ENCODE measurements at places on chromosomes 11 and 22.

DNA sequence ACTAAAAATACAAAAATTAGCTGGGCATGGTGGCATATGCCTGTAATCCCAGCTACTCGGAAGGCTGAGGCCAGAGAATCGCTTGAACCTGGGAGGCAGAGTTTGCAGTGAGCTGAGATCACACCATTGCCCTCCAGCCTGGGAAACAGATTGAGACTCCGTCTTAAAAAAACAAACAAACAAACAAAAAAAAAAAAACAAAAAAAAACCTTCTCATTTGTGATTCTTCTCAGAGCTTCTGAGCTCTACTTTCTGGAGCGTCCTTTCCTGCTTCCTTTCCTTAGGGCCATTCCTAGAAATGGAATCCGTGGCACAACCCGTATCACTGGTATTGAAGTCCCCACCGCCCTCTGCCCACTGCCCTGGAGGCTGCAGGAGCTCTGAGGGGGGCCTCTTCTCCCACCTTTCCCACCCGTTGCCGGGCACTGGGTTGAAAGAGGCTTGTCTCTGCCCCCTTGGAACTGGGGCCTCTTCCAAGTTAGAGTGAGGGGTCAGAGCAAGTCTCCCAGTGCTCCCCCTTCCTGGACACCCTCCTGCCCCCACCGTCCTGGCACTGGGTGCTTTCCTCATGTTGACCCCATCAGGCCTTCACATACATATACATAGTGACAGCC, 2.0 kb upstream of the SHISA8 start:
- DNase-seq: no peak

DNA sequence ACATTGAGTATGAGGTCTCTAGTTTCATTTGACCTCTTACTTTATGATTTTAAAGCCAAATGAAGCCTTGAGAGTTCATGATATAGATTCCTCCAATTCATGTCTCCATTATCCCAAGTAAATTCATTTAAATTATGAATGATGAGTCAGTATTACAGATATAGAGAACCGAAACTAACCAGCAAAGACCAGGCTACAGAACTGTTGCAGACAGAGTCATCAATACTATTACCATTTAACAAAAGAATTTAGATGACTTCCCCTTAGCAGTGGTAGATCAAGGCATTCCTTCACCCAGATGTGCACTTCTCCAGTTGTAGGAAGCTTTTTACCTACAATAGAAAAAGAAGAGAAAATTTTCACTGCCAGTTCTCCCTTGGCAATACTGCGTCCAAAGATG, 11.8 kb upstream of the CCDC89 start:
- DNase-seq: no peak

GRCh38 chr11:79082280-79082679, 358.6 kb downstream of the TENM4 start:
- no peak for DNase-seq

DNA sequence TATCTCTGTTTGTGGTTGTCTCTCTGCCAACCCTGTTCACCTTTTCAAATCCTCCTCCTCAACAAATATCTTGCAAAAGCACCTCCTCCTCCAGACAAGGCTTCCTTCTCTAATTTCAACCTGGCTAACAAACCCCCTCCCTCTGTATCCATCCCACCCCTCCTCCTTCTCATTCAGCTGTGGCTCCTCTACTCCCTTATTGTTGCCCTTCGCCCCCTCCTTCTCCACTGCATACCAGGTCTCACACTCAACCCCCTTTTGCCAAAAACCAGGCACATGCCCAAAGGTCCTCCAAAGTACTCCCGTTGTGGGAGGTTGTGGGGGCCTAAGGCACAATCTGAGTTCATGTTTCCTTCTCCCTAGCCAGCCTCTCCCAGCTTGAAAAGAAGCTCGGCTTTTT, 110.6 kb downstream of the JRKL start:
- no peak for DNase-seq

DNA sequence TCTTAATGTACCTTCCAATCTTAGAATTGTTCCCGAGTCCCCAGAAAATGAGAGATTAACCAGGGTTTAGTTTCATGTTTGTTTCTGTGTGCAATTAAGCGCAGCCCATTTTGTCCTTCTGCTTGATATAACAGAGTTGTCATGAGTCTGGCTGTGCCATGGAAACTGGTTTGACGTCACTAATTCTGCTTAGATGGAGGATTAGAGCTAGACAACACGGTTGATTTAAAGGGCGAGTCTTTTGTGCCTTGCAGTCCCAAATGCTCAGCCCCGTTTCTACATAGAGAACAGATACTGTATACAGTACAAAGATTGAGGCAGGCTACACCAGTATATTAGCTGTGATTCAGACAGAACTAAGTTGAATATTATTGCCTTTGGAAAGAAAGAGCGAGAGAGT, 45.5 kb upstream of the ALKBH3 start:
- DNase-seq: no peak

DNA sequence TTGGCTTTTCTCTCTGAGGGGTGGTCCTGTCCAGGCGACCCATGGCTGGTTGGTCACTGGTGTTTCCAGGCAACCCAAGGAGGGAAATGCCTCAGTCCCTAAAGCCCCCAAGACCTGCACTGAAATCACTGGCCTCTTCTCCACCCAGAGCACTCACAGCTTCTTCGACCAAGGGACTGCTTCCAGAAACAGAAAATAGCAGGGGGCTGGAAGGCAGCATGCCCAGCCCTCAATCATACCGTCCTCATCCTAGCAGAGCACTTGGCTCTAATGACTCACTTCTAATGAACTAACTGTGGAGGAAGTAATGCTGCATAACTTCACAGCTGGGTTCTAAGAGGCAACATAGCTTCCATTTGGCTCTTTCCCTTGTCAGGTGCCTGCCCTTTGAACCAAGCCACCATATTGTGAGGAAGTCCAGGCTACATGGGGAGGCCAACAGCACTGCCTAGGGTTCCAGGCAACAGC, 27.6 kb downstream of the DKK3 start:
- DNase-seq: no peak

DNA sequence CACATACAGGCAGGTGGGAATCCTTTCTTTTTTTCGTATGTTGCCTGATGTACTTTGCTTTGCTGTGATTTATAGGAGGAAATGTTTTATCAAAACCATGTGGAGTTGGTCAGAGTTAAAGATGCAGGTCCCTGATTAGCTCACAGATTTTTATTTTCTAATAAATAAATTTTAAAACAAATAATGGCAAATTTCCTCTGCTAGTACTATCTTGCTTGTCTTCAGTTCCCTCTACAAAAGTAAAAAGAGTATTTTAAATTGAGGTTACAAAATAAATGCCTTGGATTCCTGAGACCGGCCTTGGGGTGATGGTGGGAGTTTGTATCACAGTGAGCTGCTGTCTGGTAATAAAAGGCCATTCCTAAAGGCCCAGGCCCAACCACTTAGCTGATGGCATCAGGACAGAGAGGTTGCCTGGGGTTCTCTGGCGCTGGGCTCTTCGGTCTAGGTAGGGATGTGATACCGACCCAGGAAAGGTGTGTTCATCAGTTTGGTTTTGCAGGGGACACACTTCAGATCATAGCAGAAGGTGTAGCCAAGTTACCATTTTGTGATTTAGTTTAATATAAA, 129.0 kb downstream of the TBC1D22A start:
- no peak for DNase-seq

GRCh38 chr22:22076361-22076760, 93.8 kb upstream of the TOP3B start:
- DNase-seq: no peak

GRCh38 chr11:93403930-93404329, 73.4 kb downstream of the DEUP1 start:
- no peak for DNase-seq

DNA sequence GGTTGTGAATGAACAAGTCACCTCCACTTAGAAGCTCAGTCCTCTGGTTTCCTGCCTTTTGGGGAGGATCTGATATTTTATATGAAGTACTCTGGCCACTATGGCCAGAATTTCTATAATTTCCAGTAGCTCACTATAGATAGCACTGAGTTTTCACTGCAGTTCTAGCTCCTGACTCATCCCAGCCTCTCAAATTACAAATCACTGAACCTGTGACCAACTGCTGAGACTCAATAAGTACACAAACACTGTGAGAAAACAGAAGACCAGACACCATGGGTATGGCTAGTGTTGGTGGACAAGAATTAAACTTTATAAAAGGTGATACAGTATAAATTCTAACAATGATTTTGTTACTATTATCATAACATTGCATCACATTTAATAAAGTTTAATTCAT, 47.1 kb upstream of the UCP3 start:
- DNase-seq: no peak

DNA sequence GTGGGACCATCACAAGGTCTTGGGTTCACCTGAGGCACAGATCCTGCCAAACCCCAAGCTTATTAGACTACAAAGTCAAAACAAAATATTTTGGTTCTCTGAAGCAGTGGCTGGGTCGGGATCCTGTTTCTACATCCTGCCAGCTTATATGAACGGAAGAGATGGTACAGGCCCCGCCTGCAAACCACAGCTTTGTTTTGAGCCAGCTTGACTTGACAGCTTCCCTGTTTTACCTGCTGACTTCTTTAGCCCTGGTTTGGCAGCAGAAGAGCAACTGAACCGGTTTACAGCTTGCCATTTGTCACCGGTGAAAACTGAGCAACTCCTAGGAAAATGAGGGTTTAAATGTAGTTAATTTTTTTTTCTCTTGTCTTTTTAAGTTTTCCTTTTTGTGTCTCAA, 11.4 kb downstream of the PACS1 start:
- peak; percentile 45 for DNase-seq

DNA sequence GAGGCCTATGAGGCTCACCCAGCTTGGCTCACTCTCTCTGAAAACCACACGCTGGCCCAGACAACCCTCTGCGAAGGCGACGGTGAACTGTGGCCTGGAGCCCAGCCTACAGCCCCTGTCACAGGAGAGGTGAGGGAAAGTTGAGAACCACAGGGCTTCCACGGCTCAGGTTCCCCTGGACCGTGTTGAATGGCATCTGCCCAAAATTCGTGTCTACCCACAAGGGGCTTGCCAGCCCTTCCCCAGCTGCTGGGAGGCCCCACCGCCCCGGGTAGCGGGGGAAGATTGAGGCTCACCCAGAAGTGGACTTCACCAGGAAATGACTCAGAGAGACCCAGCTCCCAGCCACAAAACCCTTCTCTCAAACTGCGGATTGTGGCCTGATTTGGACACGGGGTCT, 197.1 kb downstream of the CTTN start:
- DNase-seq: no peak

DNA sequence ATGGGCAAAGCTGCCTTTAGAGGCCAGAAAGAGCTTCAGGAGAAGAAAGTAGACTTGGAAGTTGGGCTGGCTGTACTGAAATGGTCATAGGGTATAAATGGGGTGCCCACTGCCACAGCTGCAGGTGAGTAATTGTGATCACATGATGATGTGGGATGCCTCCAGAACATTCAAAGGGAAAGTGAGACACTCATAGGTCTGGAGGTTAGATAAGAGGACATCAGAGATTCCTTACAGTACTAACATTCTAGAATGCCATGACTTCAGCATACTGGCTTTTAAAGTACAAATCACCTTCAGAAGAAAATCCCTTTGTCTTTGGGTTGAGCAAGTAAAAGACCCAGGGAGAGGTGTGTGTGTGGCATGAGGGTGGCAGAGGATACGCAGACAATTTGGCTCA, 419.2 kb downstream of the TENM4 start:
- no peak for DNase-seq

GRCh38 chr11:24900514-24900913, 403.7 kb downstream of the LUZP2 start:
- DNase-seq: no peak

- no peak for DNase-seq
These were observed 23.0 kb downstream of the CD5 start for GRCh38 chr11:61125310-61125684.

DNA sequence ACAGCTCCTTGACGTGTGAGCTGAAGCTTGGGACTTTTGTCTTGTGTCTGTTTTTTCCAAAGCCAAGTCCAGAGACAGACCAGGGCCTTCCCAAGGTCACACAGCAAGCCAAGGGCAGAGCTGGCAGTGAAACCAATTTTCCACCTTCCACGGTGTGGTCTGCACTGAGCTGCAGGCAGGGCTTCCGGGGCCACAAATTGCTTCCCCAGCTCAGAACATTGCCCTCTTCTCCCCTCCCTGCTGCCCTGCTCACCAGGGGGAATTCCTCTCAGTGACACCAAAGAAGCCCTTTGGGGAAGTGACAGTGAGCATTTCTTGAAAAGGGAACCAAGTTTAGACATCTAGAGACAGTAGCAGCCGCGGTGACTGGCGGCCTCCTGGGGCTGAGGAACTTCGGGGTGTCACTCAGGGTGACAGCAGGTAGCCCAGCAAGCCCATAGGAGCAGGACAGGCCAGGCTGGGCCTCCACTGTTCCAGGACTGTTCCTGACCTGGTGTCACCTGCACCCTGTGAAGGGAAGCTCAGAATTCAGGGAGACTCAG, 9.2 kb downstream of the FXYD2 start:
- peak; percentile 54 for DNase-seq

GRCh38 chr11:126186025-126186698, 25.3 kb downstream of the RPUSD4 start:
- no peak for DNase-seq

- DNase-seq: no peak
These were observed 47.0 kb upstream of the PSMA1 start for GRCh38 chr11:14567064-14567651.

- DNase-seq: no peak
These were observed 39.4 kb upstream of the TOLLIP start for GRCh38 chr11:1348796-1349326.

GRCh38 chr11:69718147-69718546, 14.3 kb upstream of the FGF19 start:
- DNase-seq: no peak
